ENCODE measurements at places on chromosomes 6 and 20. TPM values are rescaled to one million over a fixed set of nuclear protein-coding genes. Genes with fewer than 3 reads are reported as not detected.

Gene NMBR
- under 0.01 TPM for total RNA-seq

Gene DDO
- total RNA-seq = 8.7 TPM

Gene COL12A1
- total RNA-seq = 1,023 TPM

Gene SLC32A1
- not detected for total RNA-seq

DNA sequence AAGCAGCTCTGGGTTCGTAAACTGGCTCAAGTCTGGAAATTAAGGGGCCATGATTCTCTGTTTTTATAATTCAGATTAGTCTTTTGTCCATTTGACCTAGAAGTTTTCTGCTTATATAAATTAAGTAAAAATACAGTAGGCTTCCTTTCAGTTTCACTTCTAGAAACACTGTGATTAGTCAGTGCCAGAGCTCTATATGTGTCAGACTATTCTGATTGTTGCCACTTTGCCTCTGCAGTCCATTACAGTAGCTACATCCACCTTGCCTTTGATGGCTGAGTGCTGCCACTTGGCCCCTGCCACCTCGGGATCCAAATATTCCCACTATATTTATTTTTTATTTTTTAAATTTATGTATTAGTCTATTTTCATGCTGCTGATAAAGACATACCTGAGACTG, 7.9 kb downstream of the ZC2HC1B start:
- no peaks in the 10 kb centered on the region for H3K4me1 ChIP-seq
- no peak overlapping the region for H3K4me3 ChIP-seq
- H3K27me3 ChIP-seq = no peaks in the 10 kb centered on the region
- no peaks in the 10 kb centered on the region for H3K36me3 ChIP-seq

GRCh38 chr6:135753196-135753595, 98.3 kb upstream of the PDE7B start:
- H3K4me1 ChIP-seq = no peaks in the 10 kb centered on the region
- H3K27ac ChIP-seq = no peak overlapping the region
- no peaks in the 10 kb centered on the region for H3K36me3 ChIP-seq

DNA sequence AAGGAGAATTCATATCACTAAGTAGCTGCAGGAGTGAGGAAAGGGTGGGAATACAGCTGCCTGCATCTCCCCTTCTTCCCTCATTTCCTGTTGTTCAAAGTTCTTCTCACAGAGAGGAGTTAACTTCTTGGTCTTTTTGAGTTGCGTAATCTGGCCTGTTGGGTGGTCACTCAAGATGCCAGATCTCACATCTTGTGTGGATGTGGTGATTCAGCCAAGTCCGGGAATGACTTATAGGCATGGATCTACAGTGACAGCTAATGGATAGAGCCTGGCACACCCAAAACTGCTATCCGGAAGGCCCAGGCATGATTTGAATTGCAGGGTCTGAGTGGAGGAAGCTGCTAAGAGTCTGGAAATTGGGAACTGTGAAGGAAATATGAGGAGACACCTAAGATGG, 100.2 kb upstream of the SLC35B3 start:
- H3K36me3 ChIP-seq = no peaks in the 10 kb centered on the region
- no peak for DNase-seq
- H3K4me3 ChIP-seq = no peak overlapping the region
- no peaks in the 10 kb centered on the region for H3K27me3 ChIP-seq
- no peaks in the 10 kb centered on the region for H3K4me1 ChIP-seq
- H3K27ac ChIP-seq = no peak overlapping the region

DNA sequence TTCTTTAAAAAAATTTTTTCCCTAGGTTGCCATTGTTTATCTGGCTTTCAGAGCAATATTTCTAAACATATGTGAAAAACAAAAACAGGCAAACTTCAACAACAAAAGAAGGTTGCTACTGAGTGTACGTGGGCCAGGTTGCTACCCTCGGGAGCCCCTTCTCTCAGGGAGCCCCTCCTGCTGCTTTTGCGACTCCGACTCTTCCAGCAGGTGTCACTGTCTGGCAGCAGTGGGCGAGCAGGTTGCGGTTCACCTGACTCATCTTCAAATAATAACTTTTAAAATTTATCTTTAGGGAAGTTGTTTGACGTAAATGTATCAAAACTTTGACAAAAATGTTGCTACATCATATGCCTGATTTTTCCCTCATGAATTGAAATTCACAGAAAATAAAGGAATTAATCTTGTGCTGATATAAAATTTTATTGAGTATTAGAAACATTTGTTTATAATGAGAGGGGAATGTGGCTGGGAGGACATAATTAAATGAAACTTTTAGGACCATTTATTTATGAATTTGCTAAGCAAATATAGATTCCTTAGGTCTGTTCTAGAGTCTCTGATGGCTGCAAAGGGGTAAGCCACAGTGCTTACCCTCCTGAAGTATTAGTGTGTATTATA, 138.8 kb downstream of the HIVEP1 start:
- no peak for DNase-seq
- no peaks in the 10 kb centered on the region for H3K27me3 ChIP-seq
- H3K4me3 ChIP-seq = no peak overlapping the region
- no peaks in the 10 kb centered on the region for H3K36me3 ChIP-seq
- peaks cover 16% of the 10 kb centered on the region for H3K4me1 ChIP-seq

DNA sequence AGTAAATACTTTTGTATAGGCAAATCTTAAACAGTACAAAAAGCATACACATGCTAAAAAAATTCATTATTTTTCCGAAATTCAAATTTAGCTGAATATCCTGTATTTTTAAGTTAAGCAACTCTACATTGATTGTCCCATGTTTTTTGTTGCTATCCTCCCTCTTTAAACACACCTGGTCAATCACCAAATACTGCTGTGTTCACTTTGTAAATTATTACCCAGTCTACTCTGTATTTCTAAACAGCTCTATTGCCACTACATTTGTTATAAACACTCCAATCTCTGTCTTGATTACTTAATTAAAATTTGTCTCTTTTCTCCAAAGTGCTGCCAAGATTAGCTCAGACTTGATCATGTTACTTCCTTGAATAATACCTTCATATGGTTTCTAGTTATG, 466.5 kb upstream of the GJE1 start:
- no peak overlapping the region for H3K4me3 ChIP-seq
- no peaks in the 10 kb centered on the region for H3K4me1 ChIP-seq
- no peaks in the 10 kb centered on the region for H3K36me3 ChIP-seq
- no peaks in the 10 kb centered on the region for H3K27me3 ChIP-seq

DNA sequence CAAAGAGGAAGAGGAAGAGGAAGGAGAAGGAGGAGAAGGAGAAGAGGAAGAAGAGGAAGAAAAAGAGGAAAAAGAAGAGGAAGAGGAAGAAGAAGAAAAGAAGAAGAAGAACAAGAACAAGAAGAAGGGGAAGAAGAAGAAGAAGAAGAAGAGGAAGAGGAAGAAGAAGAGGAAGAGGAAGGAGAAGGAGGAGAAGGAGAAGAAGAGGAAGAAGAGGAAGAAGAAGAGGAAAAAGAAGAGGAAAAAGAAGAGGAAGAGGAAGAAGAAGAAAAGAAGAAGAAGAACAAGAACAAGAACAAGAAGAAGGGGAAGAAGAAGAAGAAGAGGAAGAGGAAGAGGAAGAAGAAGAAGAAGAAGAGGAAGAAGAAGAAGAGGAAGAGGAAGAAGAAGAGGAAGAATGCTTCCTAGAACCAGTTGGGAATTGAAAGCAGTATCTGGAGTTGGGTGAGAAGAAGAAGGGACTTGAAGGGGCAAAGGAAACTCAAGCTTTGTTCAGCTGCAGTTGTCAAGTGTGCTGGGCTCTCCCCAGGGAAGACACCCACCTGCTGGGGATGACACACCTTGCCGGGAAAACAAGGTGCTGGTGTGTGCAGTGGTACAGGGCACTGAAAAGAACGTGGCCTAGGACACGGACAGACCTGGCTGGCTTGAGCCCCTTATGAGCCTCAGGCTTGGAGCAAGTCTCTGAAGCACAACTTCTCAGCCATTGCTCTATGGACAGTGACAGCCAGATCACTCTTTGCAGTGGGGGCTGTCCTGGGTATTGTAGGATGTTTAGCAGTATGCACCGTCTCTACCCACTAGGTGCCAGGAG, 30.1 kb upstream of the ARFGEF2 start:
- H3K36me3 ChIP-seq = no peaks in the 10 kb centered on the region
- H3K27ac ChIP-seq = no peak overlapping the region
- no peak for DNase-seq

DNA sequence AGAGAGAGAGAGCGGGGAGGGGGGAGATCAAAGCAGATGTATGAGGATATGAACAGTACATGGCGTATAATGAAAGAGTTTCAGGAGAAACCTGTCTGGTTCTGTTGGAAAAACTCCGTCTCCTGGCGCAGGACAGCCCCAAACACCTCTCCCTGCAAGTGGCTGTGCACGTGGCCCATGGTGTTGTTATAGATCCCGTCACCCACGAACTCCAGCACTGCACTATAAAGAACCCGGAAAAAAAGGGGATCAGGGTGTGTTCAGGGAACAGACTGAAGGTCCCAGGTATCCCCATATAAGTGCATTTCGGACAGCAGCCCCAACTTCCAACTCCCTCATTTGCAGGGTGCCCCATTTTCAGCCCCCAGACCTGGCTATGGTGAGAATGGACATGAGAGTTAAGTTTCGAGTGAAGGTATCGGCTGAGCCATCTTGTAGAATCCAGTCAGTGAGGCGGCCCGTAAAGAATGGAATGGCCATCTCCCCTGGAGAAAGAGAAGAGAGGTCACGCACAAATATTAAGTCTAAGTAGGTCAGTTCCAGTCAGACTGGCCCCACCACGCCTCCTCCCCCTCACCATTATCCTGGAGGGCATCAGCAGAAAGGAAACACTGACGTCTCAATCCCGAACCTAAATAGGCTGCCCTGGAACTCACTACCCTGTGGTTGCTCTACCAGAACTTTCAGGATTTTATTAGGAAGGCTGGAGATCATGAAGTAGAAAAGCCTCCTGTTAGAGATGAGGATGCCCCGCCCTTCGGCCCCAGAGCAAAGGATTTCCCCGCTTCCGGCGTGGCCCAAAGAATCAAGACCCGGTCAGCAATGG, 1.3 kb downstream of the TAP1 start:
- peaks cover 15% of the 10 kb centered on the region for H3K36me3 ChIP-seq
- DNase-seq = no peak
- H3K4me3 ChIP-seq = peak overlapping the region; percentile 89
- peaks cover 6% of the 10 kb centered on the region for H3K4me1 ChIP-seq
- H3K27ac ChIP-seq = peak overlapping the region; percentile 90

DNA sequence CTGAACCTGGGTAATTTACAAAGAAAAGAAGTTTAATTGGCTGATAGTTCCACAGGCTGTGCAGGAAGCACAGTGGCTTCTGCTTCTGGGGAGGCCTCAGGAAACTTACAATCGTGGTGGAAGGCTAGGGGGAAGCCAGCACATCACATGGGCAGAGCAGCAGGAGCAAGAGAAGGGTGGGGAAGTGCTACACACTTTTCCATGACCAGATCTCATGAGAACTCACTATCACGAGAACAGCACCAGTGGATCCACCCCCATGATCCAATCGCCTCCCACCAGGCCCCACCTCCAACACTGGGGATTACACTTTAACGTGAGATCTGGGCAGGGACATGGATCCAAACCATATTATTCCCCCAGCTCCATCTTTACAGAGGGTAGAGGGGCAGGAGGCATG, 166.4 kb downstream of the NFATC2 start:
- no peaks in the 10 kb centered on the region for H3K27me3 ChIP-seq
- DNase-seq = no peak
- no peaks in the 10 kb centered on the region for H3K36me3 ChIP-seq
- H3K27ac ChIP-seq = no peak overlapping the region
- no peaks in the 10 kb centered on the region for H3K4me1 ChIP-seq

DNA sequence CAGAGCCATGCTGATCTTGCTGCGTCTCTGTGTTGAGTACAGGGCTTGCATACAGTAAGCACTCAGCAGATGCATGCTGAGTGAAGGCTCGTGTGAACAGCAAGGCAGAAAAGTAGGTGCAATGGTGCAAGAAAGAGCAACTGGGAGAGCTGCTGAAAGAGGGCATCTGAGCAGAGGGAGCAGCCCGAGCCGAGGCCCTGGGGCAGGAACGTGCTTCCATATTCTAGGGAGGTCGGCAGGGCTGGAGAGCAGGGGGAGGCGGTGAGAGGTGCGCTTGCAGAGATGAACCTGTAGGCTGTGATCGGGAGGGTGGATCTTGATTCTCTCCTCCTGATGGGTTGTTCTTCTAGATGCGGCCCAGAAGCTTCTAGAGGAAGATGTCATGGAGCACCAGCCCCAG, 26.4 kb upstream of the STX16 start:
- no peak for DNase-seq
- no peaks in the 10 kb centered on the region for H3K36me3 ChIP-seq
- H3K27ac ChIP-seq = peak overlapping the region; percentile 26
- H3K4me3 ChIP-seq = no peak overlapping the region

DNA sequence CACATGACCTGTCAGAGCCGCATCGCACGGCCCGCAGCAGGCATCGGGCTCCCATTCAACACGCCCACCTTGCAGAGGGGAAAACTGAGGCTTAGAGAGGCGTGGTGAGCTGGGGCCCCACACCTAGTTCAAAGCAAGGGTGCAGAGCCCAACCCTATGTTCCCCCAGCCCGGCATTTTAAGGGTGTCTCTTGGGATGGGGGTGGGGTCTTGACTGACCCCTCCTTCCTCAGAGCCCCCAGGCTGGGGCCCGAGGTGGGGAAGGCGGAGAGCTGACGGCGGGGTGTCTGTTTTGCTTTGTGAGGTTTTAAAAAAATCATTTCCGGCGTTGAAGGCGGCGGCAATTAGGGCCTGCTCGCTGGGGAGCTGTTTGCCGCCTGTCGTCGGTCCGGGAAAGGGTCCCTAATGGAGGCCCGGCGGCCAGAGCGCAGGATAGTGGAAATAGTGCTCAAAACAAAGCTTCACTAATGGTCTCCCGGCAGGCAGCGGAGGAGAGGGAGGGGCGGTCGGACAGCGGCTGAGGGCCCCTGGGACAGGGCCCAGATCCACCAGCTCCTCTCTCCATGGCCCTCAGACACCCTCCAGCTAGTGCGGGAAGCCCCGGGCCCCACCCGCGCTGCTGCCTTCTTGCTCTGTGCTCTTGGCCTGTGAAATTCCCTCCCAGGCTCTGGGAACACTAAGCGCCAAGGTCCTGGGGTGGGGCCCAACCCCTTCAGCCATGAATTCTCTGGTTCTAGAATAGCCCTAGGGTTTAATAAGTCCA, 11.9 kb downstream of the VSTM2L start:
- H3K27me3 ChIP-seq = peaks cover 73% of the 10 kb centered on the region
- no peaks in the 10 kb centered on the region for H3K36me3 ChIP-seq
- no peaks in the 10 kb centered on the region for H3K4me1 ChIP-seq
- H3K4me3 ChIP-seq = no peak overlapping the region
- no peak for DNase-seq

DNA sequence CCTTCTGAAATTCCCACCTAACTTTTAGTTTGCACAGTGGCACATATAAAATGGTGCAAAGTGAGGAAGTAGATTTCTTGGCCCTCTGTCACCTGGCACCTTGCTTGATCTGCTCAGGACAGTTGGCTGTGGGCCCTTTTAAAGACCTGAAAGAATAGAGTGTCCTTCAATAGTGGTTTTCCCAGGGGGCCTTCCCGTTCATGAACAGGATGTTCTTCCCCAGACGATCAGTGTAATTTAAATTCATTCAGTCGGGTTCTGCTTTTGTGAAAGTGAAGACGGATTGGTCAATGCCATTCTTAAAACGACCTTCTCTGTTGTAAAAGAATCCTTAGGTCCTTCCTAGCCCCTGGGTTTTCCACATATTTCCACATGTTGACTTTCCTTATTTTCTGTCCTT, 178.5 kb downstream of the SASH1 start:
- no peaks in the 10 kb centered on the region for H3K27me3 ChIP-seq
- peaks cover 14% of the 10 kb centered on the region for H3K36me3 ChIP-seq
- H3K4me1 ChIP-seq = peaks cover 32% of the 10 kb centered on the region
- no peak overlapping the region for H3K4me3 ChIP-seq
- DNase-seq = no peak

GRCh38 chr20:38831049-38831691, 25.7 kb downstream of the PPP1R16B start:
- DNase-seq = no peak
- H3K4me3 ChIP-seq = no peak overlapping the region
- no peaks in the 10 kb centered on the region for H3K27me3 ChIP-seq
- H3K27ac ChIP-seq = no peak overlapping the region

GRCh38 chr6:33208091-33208967, at the start of gene RING1:
TSS of gene RING1 (plus strand) at chr6:33208500. CDS start at chr6:33208823, 323 bp downstream.
- peaks cover 16% of the 10 kb centered on the region for H3K36me3 ChIP-seq
- peak within 1 kb of the TSS; percentile 96 for H3K27ac ChIP-seq
- H3K4me3 ChIP-seq = peak within 1 kb of the TSS; percentile 91
- H3K27me3 ChIP-seq = no peaks in the 10 kb centered on the region
- DNase-seq = peak; percentile 72
